Fibroblast of skin of right biceps (primary cell): ENCODE measurements at places on chromosomes 2 and 18.

- no peak for DNase-seq
These were observed 1199.7 kb downstream of the CNTNAP5 start for GRCh38 chr2:125224830-125225229.

- DNase-seq, result no peak
These were observed 25.2 kb upstream of the GPR55 start for GRCh38 chr2:230949966-230950873.

DNA sequence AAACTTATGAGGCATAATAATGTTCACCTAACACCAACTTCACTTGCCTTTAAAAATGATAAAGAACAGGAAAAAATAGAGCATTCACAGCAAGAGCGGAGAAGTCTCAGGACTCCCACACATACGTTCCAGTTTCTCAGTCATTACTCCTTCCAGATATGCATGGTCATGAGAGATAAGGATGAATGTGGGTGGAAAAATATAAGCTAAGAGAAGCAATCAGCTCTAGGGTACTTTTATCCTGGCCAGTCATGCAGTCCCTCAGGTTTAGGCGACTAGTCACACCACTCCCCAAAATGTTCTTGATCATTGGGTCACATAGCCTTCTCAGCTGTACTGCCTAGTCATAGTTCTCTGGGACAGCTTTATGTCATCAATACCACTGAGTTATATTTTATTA lies 29.2 kb upstream of the CCDC178 start:
- no peak for DNase-seq

GRCh38 chr2:168278424-168278888 lies 31.1 kb upstream of the STK39 start:
- peak; percentile 18 for DNase-seq

GRCh38 chr2:205995260-205995659 lies 90.7 kb downstream of the INO80D start:
- no peak for DNase-seq

GRCh38 chr2:102514061-102514785 lies 41.2 kb downstream of the SLC9A4 start:
- DNase-seq, result peak; percentile 97

GRCh38 chr2:32756074-32756727 lies 128.4 kb downstream of the TTC27 start:
- no peak for DNase-seq

DNA sequence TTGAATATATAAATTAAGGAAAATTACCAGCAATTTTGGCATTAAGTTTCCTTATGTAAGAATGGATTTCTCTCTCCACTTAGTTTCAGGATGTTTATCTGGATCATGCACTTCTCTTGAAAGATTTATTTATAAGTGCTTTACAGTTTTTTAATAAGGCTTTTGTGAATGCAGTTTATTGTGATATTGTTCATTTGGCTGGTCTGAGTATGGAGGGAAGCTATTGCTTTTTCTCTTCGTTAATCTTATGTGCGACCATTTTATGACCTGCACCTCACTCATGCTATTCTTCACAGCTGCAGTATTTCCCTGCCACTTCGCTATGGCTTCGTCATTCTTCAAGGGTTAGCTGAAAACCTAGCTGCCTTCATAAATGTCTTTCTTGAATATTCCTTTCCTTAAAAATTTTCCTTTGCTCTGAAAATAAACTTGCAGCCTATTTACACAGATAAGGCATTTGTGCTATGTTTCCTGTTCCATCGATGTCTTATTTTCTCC lies 233.4 kb downstream of the SOCS6 start:
- no peak for DNase-seq

GRCh38 chr2:130930740-130931659 lies 94.3 kb downstream of the ARHGEF4 start:
- DNase-seq, result no peak

GRCh38 chr2:144358374-144358964 lies 161.4 kb downstream of the ZEB2 start:
- DNase-seq, result no peak

DNA sequence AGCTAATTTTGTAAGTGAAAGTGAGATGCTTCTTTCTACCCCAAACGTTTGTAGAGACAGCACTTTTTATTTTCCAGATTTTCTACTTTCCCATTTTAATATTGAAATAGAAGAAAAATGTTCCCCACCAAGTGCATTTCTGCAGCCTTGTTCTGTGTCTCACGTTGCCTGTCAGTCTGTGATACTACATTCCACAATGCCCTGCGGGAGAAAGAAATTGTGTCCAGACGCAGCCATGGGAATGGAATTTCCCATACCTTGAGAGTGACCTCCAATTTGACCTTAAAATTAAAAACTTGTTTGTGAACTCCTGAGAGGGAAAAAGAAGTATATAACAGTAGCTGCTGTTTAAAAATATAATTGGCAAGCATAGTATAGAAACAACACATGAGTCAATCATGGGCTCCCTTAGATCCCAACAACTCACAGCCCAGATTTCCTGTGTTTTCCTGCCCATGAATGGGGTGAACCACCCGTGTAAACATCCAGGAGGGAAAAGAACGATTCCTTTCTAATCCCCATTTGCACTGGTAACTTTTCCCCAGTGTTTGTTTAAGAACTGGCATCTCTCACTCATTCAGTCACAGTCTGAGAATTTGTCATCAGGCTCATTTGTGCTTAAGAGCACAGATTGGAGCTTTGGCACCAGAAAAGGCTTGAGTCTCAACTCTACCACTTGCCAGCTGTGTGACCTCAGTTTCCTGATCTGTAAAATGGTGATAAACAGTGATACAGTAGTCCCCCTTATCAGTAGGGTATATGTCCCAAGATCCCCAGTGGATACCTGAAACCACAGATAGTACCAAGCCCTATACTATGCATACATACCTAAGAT lies 166.1 kb upstream of the ZNF521 start:
- peak; percentile 14 for DNase-seq

GRCh38 chr18:59268721-59269562 lies 4.3 kb downstream of the RAX start:
- DNase-seq, result peak; percentile 34

GRCh38 chr2:79437433-79438267 lies 75.2 kb upstream of the CTNNA2 start:
- DNase-seq, result no peak

DNA sequence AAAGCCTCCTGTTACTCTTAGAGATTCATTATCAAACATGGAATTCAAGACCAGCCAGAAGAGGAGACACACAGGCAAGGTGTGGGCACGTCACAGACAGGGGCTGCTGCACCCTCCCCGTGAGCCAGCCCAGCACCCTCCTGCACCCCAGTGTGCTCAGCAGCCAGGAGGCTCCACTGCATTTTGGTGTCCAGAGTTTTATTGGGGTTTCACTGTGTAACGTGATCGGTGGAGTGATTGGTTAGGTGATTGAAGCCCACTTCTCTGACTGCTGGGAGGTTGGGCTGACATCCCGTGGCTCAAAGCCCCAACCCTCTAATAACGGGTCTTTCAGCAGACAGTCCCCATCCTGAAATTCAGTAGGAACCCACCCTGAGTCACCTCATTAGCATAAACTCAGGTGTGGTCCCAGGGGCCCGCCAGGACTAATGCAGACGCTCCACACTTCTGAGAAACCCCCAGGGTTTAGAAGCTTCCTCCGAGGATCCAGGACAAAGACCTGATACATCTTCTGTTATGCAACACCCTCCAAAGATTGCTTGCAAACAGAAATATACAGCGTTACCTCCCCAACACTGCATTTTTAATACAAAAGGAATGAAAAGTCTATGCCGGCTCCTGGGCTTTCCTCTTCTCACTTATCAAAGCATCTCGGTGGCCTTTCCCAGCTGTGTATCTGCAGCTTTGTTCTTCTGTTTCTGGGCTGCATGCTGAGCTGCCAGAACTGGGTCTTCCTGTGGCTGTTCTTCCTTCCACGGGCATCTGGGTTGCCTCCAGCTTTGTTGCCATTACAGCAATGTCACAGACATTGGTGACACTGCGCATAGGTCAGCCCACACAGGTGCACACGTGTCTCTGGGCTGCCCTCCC lies 43.7 kb upstream of the SNED1 start:
- no peak for DNase-seq

DNA sequence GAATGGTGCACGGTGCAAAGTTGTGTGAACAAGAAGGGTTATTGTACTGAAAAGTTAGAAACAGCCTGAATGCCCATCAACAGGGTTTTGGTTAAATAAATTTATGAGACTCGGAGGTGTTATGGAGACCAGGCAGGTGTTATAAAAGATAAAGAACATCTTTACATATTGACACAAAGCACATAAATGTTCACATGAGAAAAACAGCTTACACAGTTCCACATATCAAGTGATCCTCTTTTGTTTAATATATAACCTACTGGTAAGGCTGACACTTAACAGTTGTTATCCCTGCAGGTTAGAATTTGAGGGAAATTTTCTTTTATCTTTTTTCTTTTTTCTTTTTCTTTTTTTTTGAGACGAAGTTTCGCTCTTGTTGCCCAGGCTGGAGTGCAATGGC lies 20.0 kb upstream of the ARPC2 start:
- DNase-seq, result no peak

DNA sequence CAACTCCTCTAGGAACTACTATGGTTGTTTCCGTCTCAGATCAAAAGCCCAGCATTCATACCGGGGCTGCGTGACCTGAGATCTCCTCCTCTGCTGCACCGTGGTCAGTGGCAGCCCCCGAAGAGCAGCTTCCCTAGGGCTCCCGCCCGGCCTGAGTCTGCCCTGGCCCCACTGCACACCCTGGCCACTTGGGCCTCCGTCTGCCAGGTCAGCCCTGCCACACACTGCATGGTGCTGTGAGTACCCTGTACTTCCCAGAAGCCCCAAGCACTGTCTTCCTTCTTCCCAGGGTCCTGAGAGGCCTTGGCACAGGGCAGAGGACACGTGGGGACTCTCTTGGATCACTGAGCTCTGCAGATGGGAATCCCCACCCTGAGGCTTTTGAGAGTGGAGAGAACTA lies 81.5 kb upstream of the GPC1 start:
- no peak for DNase-seq

- no peak for DNase-seq
These were observed 1.2 kb upstream of the MRO start for GRCh38 chr18:50820901-50821520.

DNA sequence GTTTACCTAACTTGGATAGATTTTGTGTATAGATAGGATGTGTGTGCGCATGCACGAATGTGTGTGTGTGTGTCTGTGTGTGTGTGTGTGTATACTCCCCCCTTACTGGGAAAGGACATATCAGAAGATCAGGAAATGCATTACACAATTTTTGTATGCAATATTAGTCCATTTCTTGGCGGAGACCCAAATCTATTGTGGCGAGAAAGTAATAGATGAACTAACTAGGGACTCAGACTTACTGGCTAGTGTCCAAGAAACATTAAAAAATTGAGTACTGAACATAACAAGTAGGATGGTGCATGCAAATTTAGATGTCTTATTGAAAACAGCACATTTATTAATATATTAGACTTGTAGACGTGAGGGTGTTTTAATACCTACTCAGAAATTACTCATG lies 1036.5 kb upstream of the FANCL start:
- DNase-seq, result peak; percentile 11

DNA sequence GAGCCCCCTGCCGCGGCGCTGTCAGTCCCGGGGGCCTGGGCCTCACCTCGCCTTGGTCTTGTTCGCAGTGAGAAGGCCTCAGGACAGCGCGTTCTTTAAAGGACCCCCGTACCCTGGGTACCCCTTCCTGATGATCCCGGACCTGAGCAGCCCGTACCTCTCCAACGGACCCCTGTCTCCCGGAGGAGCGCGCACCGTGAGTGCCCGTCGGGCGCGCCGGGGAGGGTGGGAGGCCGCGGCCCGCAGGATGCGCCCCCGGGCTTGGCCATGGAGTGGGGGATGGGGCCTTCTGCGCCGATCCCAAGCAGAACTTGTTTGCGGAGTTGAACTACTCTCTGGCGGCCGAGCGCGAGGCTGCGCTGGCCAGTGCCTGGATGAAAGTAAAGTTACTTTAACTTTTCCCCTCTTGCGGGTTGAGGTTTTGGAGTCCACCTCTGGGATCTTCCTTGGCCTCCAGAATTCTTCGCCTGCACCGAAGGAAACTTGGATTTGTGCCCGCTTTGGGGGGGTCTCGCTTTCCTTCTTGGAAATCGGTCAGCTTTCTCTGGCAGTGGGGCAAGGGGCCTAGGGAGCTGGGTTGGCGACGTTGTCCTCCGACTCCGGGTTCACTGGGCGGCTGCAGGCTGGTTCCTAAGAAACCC lies 1.2 kb downstream of the TCF7L1 start:
- peak; percentile 48 for DNase-seq

DNA sequence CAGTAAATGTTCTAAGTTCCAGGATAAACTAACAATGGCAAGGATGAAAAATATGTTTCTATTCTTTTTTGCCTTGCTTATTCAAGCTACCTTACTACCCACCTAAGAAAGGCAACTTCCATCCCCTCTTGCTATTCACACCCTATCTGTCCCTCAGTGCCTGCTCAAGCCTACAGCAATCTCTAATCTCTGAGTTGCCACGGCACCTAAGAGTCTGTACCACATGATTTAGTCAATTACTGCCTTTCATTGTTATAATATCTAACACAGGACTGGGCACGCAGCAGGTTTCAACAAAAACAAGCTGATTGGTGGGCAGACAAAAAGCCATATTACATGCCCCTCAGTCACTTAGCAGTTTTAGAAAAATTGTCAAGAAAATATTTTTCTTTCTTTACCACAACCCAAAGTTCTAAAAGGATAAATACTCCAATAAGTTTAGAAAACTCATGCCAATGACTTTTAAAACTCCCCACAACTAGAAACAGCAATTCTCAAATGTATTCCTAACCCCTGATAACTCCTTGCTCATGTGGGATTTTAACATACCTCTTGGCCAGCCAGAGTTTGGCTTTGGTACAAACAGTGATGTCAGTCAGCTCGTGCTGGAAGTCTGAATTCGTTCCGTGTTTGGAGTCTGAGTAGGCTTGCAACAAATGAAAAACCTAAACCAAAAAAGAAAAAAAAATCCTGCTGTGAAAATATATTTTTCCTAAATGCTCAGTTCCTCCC lies 117.3 kb upstream of the ZFP36L2 start:
- peak; percentile 95 for DNase-seq

DNA sequence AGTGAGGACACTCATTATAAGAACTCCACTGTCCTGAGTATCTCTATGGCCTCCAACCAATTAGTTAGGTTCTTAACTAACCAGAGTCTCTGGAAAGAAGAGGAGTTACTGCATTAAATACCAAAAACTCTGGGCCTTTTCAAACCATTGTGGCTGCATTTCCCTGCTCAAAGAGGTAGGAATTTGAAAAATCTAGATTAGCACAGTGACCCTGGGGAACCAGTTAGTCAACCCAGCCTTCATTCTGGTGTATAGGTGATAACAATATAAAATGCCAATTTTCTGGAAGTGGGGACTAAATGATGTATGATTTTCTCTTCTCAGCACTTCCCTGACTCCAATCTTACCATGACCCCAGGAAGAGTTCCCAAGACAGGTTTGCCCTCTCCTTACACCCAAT lies 287.8 kb upstream of the SETBP1 start:
- DNase-seq, result no peak
